ENCODE measurements at places on chromosomes 12 and 14. TPM values are rescaled to one million over a fixed set of nuclear protein-coding genes. Genes with fewer than 3 reads are reported as not detected.

DNA sequence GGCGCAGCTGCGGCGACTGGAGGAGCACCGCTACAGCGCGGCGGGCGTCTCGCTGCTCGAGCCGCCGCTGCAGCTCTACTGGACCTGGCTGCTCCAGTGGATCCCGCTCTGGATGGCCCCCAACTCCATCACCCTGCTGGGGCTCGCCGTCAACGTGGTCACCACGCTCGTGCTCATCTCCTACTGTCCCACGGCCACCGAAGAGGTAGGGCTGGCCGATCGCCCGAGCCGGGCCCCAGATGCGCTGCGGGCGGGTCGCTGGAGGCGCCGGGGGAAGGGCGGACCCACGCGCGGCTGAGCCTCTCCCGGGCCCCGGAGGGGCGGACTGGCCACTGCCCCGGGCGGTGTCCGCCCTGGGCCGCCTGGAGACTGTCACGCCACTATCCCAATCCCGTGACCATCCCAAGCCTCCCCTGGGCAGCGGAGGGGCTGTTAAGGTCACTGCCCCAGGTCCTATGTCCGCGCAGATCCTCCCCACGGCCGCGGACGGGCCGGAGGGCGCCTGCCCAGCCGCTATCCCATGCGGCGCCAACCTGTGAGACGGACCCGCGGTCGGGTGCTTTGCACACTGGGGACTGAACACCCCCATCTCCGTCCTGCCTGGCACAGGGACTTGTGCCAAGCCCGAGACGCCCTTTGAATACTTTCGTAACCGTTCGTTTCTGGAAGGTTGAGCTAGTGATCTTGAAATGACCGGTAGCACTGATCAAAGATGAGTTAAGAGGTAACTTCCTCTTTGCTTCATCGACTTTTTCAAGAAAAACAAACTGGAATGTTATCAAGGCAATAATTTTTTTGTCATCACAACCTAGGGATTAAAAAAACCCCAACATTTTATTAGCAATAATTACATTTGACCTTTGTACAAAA lies 725 bp downstream of the CHPT1 start:
- DNase-seq = peak; percentile 26

DNA sequence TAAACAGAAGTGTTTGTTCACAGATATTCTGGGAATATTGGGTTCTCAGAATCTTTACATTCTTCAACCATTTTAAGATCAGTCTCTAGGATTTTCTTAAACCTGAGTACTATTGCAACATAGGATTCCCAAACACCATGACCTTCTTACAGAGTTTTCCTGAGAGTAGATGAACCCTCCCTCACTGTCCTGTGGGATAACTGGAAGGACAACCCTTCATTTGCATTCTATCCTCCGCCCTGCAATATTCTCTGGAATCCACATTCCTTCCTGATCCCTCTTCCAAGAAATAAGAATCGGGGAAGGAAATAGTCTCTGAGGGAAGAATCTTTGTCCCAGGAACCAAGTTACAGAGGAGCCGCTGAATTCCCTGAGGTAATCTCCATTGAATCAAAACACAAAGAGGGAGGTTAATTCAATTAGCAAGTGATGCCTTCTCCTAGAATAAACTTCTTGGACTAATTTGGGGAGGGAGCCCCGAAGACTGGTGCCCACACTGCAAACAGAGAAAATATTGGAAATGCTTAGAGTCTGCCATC lies 99.8 kb upstream of the MBIP start:
- DNase-seq = no peak

Gene OR4E1
- polyA plus RNA-seq = 0.05 TPM

GRCh38 chr12:115932066-115932465 lies 345.4 kb downstream of the MED13L start:
- DNase-seq = no peak

DNA sequence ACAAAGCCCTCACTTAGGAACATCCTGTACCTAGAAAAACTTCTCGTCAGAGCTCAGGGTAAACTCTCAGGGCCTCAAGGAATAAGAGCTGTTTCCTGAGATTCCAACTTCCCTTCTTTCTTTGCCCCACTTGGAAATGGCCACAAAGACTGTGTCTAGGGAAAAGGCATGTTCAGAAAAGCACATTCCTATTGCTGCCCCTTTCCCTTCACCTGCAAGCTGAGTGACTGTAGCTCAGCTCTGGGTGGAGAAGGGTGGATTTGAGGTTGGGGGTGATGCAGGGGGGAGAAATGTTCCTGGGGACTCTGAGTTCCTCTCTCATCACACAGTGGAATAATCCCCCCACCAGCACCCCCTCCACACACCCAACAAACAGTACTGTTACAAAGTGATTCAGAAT lies 6.8 kb downstream of the ENDOU start:
- no peak for DNase-seq

- DNase-seq = no peak
Measured at GRCh38 chr14:67313153-67313552, 46.5 kb downstream of the ATP6V1D start.

- no peak for DNase-seq
Measured at GRCh38 chr12:7751394-7751793, 4.2 kb upstream of the CLEC4C start.

Gene ENDOU
- 0.40 TPM for polyA plus RNA-seq

GRCh38 chr14:67186789-67187584 lies 2.3 kb upstream of the GARIN2 start:
- no peak for DNase-seq

DNA sequence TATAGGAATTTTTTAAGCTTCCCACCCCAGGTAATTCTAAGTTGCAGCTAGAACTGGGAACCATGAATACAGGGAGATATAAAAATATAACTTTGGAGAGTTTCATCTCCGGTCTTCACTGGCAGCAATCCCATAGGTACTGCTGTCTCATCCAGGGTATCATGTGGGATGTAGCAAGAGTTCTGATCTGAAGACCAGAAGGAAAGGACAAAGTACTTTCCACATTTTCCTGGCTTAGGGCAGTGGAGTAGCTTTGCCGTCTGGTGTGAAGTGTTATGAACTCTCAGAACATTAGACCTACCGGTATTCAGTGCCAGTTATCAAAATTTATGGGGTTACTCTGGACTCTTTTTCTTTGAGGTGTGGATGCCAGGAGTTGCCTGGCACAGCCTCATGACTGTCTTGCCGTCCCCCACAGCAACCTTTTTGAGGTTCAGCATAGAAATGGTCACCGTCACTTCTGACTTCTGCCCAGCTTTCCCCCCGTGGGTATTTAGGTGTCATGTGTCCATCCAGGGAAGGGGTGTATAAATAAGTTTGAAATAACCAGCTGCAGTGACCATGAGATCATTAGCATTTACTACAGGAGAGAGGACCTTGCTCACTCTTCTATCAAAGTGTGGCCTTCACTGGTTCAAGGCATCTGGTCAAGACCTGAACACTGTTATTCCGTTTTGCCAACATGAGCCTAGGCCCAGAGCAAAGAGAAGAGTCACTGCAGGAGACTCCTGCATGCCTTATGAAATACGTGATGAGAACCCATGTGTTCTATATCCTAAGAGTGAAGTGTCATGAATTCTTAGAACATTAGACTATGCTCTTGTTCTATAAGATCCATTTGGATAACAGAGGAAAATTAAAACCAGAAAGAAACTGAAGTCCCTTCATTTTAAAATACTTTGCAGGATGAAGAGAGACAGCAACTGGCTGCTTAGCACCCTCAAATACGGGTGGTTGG lies 22.2 kb downstream of the TMEM233 start:
- DNase-seq = no peak

Gene PKP2
- polyA plus RNA-seq = 25.4 TPM

DNA sequence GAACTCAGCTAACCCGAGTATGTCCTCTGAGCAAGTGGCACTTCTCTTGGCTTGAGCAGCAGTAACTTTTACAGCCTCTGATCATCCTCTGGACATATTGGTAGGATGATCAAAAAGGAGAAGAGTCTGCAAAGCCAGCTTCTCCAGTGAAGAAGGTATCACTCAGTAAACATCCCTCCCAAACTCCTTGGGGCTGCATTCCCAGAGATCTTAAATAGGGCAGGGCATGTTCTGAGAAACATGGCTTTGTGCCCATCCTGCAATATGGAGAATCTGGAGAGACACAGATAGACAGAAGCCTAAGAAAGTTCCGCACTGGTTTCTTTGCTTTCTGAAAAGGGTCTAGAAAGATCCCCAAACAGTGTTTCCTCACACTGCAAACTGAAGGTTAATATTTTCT lies 65.4 kb downstream of the RBM19 start:
- no peak for DNase-seq

DNA sequence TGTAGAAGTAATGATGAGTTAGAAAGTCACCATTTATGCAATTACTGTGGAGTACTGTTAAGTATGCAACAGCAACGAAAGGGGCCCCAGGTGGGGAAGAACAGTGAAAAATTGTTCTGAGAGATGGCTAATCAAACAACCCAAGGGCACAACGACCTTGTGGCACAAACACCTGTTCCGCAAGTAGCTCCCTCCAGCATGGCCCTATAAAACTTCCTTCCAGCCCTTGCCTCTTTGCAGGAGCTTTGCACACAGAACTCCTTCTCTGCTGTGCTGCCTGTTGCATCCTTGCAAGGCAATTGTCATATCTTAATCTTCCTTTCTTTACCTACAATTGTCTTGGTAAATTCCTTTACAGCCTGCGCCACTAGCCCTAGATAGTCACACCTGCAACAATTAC lies 23.2 kb upstream of the ATP23 start:
- no peak for DNase-seq
